Cardiac muscle cell (in vitro differentiated cells and primary cell): ENCODE measurements at places on chromosomes 5 and 9. TPM values are rescaled to one million over a fixed set of nuclear protein-coding genes. Genes with fewer than 3 reads are reported as not detected.

SV2C gene
- 0.24 and 0.28 TPM in 2 replicates for total RNA-seq

FOXD4L4 gene
- total RNA-seq, result 0.07 and 0.42 TPM in 2 replicates

MBLAC2 gene
- total RNA-seq, result 8.2 and 8.5 TPM in 2 replicates

BHMT2 gene
- not detected in 2 replicates for total RNA-seq

OR1J2 gene
- not detected in 2 replicates for total RNA-seq

KCNV2 gene
- total RNA-seq, result not detected in 2 replicates

GPR21 gene
- 0.21 and 1.0 TPM in 2 replicates for total RNA-seq

GRM6 gene
- total RNA-seq, result not detected in 2 replicates

DOK3 gene
- 2.4 and 6.0 TPM in 2 replicates for total RNA-seq

DNA sequence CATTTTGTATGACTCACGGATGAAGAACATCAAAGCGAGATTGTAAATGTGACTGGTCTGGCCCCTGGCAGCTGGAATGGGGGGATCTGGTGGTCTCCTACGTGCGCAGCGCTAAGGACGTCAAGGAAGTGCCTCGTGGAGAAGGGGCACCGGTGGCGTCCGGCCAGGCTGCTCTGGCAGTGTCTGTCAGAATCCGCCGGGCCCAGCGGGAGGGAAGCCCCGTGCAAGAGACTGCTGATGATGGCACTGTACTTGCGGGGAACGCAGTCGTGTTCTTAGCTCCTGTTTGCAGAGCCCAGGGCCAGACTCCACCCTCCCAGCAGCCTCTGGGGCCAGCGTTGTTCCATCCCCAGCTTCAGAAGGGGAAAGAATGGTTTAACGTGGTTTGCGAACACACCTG lies 75.5 kb downstream of the COL5A1 start:
- no peak for DNase-seq

GRCh38 chr5:54320256-54320655 lies 9.9 kb upstream of the ARL15 start:
- DNase-seq, result no peak

- no peak for DNase-seq
Measured at GRCh38 chr5:134019636-134020035, 14.9 kb upstream of the VDAC1 start.

GRCh38 chr5:96180684-96181435 lies 219.2 kb upstream of the ELL2 start:
- DNase-seq, result no peak

DNA sequence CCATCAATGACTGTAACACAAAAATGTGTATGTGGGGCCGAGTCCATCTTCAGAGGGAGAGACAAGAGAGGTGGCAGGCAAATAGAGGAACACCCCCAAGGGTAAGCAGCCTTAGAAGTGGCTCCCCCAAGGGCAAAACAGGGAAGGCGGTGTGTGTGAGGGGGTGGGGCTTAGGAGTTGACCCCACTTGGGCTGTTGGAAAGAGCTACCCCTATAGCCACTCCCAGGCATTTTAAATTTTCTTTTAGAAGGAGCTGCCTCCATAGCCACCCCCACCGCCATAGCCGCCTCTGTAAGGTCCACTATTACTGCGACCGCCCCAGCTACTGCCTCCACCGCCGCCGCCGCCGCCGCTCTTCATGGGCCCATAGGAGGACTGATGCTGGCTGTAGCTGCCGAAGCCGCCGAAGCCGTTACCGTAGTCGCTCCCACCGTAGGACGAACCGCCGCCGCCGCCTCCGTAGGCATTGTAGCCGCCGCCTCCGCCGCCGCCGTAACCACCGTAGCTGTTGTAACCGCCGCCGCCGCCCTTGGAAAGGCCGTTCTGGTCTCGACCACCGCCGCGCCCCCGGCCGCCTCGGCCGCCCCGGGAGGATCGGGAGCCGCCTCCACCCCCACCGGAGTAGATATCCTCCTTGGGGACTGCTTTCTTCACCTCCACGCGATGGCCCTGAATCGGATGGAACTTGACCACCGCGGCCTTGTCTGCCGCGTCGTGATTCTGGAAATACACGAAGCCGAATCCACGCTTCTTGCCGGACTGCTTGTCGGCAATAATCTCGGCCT lies 1.1 kb downstream of the HNRNPA0 start:
- peak; percentile 64 for DNase-seq

DNA sequence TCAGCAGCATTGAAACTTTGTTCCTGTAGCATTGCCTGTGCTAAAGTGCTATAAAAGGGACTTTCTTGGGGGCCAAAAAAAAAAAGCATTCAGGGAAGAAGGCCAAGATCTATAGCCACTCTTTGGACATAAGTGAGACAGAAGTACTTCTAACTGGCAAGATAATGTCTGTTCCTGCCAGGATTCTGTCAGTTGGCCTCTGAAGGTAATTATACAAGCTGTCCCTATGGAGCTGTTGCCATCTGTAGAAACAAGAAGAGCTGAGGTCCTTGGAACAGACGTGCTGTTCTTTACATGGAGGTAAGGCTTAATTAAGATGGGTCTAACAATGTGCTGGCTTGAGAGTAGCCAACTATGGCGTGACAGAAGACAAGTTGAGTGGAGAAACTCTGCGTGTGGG lies 9.7 kb downstream of the KIF20A start:
- no peak for DNase-seq

DNA sequence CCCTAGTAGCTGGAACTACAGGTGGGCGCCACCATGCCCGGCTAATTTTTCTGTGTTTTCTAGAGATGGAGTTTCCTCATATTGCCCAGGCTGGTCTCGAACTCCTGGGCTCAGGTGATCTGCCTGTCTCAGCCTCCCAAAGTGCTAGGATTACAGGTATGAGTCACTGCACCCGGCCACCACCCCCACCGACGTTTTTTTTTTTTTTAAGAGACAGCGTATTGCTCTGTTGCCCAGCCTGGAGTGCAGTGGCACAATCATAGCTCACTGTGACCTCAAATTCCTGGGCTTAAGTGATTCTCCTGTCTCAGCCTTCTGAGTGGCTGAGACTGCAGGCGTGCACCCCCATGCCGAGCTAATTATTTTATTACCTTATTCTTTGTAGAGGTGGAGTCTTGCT lies 38.2 kb downstream of the WDR70 start:
- DNase-seq, result no peak

GRCh38 chr9:26746357-26747072 lies 146.1 kb downstream of the CAAP1 start:
- DNase-seq, result no peak

DNA sequence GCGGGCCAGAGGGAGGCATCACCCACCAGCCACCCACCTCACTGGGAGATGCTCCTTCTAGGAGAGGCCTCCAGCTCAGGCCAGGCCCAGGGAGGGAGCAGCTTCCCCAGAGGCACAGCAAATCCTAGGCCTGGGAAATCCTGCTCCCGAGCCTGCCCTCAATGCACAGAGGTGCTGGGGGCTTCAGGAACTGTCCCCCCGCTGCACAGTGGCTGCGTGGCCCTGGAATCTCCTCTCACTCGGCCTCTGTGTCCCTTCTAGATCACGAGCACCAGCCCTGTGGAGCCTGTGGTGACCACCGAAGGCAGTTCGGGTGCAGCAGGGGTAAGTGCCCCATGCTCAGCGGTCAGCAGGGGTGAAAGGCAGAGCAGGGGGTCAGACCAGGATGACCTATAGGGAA lies 36.4 kb upstream of the SUSD3 start:
- DNase-seq, result no peak
